Naive thymus-derived CD8-positive, alpha-beta T cell (primary cell): ENCODE measurements at places on chromosomes 6 and 20. TPM values are rescaled to one million over a fixed set of nuclear protein-coding genes. Genes with fewer than 3 reads are reported as not detected.

Gene SLC22A16
- polyA plus RNA-seq, result not detected

- no peak for DNase-seq
Measured at GRCh38 chr6:128597004-128597403, 76.6 kb upstream of the PTPRK start.

Gene LY6G6F
- polyA plus RNA-seq, result not detected

Gene CNR1
- polyA plus RNA-seq, result not detected

- DNase-seq, result no peak
Measured at GRCh38 chr6:145621776-145622175, 113.5 kb downstream of the EPM2A start.

DNA sequence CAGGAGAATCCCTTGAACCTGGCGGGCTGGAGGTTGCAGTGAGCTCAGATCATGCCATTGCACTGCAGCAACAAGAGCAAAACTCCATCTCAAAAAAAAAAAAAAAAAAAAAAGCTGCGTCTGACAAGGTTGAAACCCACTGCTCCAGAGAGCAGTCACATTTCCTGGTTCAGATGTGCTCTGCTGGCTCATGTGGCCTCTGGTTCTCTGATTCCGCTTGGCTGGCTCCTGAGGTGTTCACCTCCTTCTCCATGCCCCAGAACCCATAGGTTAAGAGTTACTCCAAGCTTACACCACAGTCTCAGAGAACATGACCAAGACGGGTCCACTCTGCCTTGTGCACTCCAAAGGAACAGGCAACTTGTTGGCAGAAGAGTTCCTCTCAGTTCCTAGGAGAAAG is 8.8 kb upstream of the CNR1 start:
- DNase-seq, result no peak

- DNase-seq, result no peak
Measured at GRCh38 chr6:89430201-89430962, 2.6 kb upstream of the ANKRD6 start.

Gene ACTL10
- 1.9 TPM for polyA plus RNA-seq

GRCh38 chr20:37919389-37920040 is 16.6 kb downstream of the VSTM2L start:
- DNase-seq, result no peak

Gene PSMB1
- 449 TPM for polyA plus RNA-seq

- DNase-seq, result no peak
Measured at GRCh38 chr6:37244430-37245310, 12.9 kb upstream of the TBC1D22B start.

Gene FYN
- polyA plus RNA-seq, result 159 TPM

Gene POM121L2
- not detected for polyA plus RNA-seq

GRCh38 chr6:31651602-31652191 is 764 bp downstream of the BAG6 start:
- DNase-seq, result no peak

Gene DCDC2
- polyA plus RNA-seq, result not detected
